ENCODE measurements at places on chromosomes 4 and X.

DNA sequence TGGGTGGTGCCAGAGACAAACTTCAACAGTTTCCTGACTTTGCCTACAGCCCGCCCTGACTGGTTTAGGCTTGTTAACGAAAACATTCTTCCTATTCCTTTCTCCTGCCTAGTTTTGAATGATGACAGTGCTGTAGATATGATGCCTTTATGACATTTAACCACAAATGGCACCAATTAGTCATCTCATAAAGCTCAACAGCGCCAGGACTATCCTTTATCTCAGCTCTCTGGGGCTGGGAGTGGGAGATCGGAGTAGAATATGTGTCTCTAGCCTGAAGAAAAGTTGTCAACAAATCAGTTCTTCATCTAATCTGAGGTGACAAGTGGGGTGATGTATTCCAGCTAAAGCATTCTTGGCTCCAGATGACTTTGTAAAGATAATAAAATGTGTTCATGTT is 64.6 kb upstream of the SH3RF1 start:
- DNase-seq, result no peak

DNA sequence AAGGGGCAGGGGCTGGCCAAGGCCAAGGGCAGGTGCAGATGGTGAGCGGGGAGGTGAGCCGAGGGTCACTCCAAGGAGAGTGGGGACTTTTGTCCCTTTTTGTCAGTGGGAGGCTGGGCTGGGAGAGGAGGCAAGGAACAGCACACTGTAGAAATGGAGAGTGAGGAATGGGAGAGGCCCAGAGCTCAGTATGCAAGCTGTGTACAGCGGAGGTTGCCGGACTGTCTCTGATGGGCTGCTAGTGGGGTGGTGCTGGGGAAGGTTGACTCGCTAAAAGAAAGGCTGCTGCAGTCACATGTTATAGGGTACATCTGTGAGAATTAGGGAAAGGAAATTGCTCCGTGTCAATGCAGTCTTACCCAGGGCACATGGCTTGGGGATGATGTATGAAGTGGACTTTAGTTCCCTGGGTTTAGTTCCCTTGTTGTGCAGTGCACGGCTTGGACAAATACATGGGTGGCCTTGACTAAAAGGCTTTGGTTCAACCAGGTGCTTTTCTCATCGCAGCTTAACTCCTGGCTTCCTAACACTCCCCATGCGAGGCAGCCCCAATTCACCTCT is 57.1 kb upstream of the STX18 start:
- no peak for DNase-seq

DNA sequence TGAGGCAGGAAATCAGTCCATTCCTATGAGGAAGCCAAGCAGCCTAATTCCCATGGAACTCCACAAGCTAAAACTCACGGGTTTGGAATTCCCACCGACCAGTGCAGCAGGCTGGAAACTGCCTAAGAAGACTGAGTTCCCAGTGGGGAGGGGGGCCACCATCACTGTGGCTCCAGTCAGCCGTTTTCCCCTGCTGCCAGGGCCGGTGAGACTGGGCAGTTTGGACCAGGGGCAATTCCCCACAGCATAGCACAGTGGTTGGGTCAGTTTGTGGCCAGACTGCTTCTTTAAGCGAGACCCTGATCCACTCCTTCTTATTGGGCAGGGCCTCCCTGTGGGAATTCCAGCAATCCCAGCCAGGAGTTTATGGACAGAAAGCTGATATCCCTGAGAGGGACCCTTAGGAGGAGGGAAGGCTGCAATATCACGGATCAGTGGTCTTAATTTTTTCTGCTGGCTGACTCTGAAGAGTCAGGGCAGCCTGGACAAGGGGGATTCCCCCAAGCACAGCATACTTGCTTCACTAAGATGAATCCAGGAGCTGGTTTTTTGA is 20.7 kb downstream of the PAGE5 start:
- no peak for DNase-seq

DNA sequence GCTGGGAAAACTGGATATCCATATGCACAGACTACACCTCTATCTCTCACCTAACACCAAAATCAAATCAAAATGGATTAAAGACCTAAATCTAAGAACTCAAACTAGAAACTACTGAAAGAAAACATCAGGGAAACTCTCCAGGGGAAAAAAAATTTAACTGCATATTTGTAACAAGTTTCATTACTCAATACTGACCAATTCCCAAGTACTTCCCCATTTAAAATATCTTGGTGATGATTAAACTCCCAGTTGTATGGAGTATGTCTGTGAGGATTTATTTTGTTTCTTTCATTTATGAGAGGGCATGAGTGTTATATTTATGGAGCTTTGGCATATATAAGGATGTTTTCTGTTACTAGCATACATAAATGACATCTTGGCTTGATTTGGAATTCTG is 112.3 kb upstream of the IL15 start:
- DNase-seq, result peak; percentile 41

DNA sequence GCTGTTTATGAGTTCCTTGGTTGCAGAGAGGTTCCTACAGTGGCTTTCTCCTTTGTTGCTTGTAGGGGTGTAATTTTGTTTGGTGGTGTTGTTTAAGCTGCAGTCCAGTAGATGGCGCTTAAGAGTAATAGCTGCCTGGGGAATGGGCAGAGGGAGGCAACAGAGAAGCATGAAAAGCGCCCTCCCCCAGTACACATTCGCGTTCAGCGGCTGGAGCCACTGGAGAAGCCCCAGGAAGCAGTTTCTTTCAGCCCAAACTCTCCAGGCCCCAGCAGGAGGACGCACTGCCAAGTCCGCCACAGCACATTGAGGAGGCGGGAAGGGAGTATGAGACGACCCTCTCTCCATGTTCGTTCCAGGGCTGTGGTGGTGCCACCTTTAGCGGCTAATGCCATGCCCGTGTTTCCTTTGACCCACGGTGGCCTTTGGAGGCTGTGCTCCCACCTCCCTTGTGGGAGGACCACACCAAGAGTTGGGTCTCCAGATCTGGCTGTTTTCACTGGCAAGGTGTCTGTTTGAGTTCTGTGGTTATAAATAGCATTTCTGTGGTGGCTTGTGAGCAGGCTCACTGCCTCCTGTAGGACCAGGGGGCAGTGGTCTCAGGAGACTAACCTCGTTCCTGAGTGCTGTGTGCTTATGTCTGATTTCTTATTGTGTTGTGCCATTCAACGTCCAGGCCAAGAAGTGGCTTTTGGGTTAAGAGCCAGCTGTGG is 252.3 kb downstream of the ARHGAP10 start:
- peak; percentile 54 for DNase-seq

DNA sequence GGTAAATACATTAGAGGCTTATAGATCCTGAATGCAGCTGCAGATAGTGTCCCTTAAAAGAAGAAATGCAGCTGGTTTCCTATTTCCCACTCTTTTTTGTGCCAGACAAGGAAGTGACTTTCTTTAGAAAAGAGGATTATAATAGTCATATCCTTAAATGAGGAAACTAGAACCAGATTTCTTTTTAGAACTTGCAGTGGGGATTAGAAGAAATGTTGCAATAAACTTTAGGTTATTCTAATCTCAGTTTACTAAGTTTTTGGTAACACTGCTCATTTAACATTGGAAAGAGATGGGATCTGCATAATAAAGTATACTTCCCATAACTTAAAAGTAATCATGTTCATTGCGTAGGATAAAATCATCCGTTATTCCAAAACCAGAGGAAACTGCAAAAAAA is 101.9 kb downstream of the SLIT2 start:
- DNase-seq, result no peak

DNA sequence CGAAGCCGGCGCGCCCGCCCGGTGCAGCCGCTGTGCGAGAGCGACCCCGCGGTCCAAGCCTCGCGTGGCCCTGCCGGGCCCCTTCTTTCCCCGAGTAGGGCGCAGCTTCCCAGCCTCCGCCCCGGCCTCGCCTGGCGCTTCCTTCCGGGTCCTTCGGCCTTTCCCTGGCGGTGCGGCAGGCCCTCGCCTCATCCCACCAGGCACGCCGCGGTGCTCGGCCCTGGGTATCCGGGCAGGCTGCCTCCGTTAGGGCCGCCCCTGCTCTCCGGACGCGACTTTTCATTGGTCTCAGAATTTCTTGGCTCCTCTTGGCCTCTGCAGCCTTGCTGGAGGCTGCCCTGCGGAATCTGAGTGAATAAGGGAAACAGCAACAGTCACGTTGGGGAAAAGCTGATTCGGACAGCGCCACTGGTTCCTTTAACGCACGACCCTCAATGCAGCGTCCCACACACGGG is 429 bp downstream of the UVSSA start:
- peak; percentile 77 for DNase-seq

- no peak for DNase-seq
Observed at GRCh38 chr4:73252001-73252400, 6.6 kb downstream of the ANKRD17 start.

- no peak for DNase-seq
Observed at GRCh38 chr4:140937866-140938265, 181.7 kb upstream of the TBC1D9 start.

GRCh38 chr4:125732632-125733031 is 417.9 kb downstream of the FAT4 start:
- no peak for DNase-seq

DNA sequence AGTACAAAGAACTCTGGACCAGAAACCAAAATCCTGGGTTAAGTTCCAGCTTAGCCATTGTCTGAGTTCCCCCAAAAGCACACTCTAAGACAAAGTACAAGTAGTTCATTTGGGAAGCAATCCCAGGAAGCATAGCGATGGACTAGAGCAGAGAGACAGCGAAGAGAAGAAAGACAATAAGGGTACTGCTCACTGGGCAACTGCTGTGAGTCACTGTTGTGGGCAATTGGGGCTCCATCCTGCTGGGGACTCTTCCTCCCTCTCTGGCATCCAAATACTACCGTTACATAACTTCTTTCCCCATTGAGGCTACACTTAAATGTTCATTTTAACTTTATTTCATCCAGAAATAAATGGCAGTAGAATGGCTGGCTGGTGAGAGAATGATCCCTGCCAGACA is 14.1 kb downstream of the SRPX start:
- DNase-seq, result no peak

- no peak for DNase-seq
Observed at GRCh38 chr4:54146139-54146538, 46.2 kb downstream of the GSX2 start.

GRCh38 chrX:72662020-72662747 is 51.9 kb downstream of the PHKA1 start:
- no peak for DNase-seq

GRCh38 chr4:112093636-112094202 is 51.5 kb upstream of the FAM241A start:
- no peak for DNase-seq

GRCh38 chrX:68648960-68649359 is 1.5 kb downstream of the STARD8 start:
- DNase-seq, result no peak

DNA sequence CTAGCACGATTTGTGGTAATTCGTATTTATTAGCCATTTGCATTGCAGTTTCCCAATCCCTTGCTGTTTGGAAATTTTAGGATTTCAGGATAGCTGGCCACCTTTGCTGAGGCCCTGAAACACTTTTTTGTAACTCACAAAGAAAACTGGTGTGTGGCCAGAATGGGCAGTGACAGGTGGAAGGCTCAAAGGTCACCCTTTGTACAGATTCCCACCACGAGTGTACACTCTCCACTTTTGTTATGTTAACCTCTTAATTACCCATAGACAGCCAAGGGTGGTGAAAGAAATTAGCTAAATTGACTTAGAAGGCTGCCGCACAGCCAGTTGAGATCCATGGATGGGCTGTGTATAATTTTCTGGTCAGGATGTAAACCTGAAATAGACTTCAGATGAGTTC is 109.7 kb upstream of the ARX start:
- no peak for DNase-seq

GRCh38 chr4:27684610-27685011 is 824.0 kb downstream of the STIM2 start:
- peak; percentile 27 for DNase-seq

- DNase-seq, result no peak
Observed at GRCh38 chrX:53091354-53091753, 2.6 kb upstream of the KANTR start.

- DNase-seq, result peak; percentile 68
Observed at GRCh38 chrX:68686097-68686977, 38.9 kb downstream of the STARD8 start.

DNA sequence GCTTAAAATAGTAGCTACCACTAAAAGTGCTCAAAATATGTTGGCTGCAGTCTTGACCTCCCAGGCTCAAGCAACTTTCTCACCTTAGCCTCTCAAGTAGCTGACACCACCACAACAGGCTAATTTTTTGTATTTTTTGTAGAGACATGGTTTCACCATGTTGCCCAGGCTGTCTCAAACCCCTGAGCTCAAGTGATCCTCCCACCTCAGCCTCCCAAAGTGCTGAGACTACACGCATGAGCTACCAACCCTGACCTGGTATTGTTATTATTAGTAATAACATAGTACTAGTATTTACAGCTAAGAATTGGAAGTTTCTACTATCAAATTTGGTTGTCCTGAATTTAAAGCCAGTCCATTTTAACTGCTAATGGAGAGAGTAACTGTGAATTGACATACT is 18.0 kb downstream of the STAP1 start:
- DNase-seq, result no peak

GRCh38 chr4:84916227-84916626 is 50.3 kb downstream of the WDFY3 start:
- peak; percentile 64 for DNase-seq

DNA sequence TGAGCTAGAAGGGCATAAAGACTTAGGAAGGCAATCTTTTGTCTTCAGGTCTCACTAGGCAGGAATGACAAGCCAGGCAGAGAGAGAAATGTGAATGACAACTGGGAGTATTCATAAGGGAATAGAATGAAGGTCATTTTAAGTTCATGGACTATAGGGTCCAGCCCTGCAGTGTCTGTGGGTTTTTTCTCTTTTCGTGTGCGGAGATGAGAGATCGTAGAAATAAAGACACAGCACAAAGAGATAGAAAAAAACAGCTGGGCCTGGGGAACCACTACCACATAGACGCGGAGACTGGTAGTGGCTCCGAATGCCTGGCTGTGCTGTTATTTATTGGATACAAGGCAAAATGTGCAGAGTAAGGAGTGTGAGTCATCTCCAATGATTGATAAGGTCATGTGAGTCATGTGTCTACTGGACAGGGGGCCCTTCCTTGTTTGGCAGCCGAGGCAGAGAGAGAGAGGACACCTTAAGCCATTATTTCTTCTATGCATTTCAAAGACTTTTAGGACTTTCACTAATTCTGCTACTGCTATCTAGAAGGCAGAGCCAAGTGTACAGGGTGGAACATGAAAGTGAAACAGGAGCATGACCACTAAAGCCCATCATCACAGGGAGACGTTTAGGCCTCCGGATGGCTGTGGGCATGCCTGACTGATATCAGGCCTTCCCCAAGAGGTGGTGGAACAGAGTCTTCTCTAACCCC is 921.8 kb upstream of the PCDH10 start:
- DNase-seq, result no peak

- DNase-seq, result no peak
Observed at GRCh38 chrX:46965125-46965758, 53.0 kb downstream of the JADE3 start.
